ENCODE measurements at places on chromosomes 2 and 18.

DNA sequence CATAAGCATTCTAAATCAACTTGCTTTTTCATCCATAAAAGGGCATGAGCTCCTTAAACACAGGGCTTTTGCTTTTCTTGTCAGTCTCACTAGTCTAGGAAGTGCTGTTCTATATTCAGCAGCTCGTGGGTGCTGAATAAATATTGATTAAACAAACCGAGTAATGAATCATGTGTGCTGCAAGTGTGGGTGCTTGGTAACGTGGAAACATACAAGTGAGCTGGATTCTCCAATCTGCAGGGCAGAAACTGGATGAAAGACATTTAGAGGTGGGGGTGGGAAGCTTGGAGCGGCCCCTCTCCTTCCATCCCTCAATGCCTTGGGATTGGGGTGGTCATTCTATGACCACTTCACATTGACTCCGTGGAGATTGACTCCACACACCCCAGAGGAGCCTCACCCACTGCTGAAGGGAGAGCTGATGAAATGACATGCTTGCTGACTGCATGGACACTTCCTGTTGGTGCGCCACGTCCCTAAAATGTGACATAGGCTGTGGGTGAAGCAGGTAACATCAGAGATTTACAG is 114.6 kb downstream of the DOCK10 start:
- DNase-seq = no peak

DNA sequence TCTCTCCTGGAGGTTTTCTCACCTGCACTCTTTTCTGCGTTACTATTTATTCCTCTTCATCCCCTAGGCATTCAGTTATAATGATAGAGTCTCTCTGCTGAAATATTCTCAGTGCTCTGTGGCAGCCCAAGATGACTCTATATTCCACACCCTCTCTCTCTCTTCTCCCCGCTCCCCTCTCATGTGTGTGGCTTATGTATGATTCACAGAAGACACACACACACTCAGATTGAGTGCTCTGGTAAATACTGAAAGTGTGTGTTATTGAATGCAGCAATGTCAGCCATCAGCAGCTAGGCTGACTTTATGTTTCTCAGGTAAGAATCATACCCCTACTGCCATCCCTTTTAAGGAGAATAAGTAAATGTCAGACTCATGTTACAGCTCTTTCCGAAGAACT is 201.2 kb downstream of the SLC4A10 start:
- no peak for DNase-seq

DNA sequence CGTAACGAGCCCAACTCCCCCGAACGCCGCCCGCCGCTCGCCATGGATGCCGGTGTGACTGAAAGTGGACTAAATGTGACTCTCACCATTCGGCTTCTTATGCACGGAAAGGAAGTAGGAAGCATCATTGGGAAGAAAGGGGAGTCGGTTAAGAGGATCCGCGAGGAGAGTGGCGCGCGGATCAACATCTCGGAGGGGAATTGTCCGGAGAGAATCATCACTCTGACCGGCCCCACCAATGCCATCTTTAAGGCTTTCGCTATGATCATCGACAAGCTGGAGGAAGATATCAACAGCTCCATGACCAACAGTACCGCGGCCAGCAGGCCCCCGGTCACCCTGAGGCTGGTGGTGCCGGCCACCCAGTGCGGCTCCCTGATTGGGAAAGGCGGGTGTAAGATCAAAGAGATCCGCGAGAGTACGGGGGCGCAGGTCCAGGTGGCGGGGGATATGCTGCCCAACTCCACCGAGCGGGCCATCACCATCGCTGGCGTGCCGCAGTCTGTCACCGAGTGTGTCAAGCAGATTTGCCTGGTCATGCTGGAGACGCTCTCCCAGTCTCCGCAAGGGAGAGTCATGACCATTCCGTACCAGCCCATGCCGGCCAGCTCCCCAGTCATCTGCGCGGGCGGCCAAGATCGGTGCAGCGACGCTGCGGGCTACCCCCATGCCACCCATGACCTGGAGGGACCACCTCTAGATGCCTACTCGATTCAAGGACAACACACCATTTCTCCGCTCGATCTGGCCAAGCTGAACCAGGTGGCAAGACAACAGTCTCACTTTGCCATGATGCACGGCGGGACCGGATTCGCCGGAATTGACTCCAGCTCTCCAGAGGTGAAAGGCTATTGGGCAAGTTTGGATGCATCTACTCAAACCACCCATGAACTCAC is 673 bp downstream of the PCBP1 start:
- DNase-seq = peak; percentile 59

DNA sequence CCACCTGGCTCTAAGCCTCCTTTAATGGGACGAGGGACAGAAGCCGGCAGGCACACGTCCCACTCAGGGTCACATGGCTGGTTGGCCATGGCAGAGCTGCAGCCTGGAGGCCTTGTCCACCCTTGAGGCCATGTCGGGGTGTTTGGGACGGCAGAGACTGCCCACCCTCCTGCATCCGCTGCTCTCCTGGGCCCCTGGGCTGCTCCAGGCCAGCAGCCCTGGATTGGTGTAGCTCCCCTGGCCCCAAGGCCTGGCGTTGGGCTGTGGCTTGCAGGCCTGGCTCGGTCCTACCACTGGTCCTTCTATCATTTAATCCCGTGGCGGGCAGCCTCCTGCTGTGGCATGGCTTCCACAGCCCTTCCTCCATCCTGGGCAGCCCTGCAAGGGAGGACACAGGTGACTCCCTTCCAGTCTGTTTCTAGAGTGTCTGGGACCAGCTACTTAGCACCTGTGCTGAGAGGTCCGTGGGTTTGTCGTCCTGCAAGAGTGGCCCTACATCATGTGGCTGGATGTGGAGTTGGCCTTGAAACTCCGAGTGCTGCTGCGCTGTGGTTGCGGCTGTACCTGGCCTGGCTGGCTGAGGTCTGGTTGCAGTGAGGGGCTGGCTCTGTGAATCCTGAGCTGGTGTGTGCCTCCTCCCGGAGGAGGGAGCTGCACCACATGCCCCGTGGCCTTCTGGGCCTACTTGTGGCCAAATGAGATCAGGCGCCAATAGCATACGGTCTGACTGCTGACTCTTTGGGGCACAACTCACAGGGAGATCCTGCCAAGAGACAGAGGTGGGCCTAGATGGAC is 67.3 kb downstream of the SH3RF3 start:
- no peak for DNase-seq

DNA sequence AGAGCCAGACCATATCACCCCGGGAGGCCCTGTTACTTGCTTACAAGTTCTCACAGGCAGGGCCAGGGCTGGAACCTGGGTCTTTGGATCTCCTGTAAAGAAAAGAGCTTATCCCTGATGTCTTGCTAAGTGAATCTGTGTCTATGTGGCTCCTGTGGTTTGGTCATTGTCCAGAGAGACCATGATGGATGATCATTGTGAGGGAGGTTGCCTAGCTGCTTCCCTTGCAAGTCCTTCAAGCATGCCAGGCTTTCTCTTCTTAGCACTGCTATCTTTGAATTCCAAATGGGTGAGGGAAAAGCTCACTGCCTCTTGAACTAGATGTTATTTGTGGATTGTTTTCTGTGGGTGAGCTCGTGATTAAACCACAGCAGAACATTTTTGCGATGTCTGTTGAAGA is 151.6 kb downstream of the FSHR start:
- DNase-seq = no peak

DNA sequence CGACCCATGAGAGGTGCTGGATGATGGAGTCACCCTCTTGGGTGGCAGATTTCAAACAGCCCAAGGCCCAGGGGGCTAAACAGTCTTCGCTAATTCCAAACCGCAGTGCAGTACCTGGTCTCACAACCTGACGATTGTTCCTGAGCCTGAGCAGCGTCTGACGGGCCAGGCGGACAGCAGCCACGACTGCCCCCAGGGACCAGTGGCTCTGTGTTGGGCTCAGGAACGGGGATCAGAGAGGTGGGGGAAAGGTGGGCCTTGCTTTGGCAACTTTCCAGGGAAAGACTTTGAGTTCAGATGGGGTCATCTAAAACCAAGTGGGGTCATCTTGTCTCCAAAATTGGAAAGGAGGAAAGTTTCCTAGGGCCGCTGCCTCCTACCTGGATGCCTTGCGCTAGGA is 492 bp downstream of the COLEC11 start:
- DNase-seq = no peak

GRCh38 chr2:220334210-220334609 is 706.8 kb downstream of the SLC4A3 start:
- no peak for DNase-seq
